ENCODE measurements at places on chromosomes 4 and X.

DNA sequence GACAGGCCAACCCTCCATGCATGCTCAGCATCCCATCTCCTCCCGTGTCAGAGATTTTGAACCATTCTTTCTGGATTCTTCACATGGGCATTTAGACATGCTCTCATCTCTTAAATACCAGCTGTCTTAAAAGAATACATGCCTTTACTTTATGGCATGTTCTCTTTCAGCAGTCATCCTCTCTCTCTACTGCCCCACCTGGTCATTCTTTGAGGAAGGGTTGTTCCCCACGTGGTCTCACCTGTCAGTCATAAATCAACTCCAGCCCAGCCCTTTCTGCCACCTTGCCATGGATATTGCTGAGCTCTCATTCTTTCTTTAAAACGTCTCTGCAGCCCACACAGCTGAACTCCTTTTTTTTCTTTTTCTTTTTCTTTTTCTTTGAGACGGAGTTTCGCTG, 111.3 kb downstream of the ARHGAP10 start:
- DNase-seq, result no peak

GRCh38 chr4:147057611-147058190, 112.0 kb upstream of the TTC29 start:
- no peak for DNase-seq

DNA sequence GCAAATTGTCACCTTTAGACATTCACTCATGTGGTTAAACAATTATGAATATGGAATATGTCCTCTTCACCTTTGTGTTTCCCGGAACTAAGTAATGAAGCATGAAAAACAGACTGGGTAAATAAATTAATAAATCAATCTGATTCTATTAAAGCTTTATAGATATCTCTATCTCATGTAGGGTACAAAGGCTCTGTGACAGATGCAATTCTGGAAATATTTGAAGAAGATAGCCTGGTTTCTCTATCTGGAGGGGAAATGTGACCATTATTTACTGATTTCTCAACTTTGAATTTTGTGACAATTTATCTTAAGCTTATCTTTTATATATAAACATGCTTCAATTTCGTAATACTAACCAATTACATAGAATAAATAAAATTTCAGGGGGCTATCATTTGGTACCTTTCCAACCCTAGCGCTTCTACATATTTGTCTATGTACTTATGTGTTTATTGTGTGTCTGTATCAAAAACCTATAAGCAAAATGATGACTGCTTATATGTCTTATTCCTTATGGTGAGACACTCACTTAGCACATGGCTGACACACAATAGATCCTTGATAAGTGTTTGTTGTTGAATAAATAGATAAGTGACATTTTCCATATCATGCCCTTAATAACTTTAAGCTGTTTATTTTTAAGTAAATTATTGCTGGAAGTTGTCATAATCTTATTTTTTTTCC, 9.9 kb downstream of the CTSO start:
- no peak for DNase-seq

GRCh38 chrX:28016823-28017222, 35.6 kb upstream of the DCAF8L1 start:
- DNase-seq, result no peak

GRCh38 chr4:187668526-187669082, 327.0 kb upstream of the ZFP42 start:
- no peak for DNase-seq

- no peak for DNase-seq
These were observed 1065.0 kb downstream of the NLGN4X start for GRCh38 chrX:5163663-5164062.

GRCh38 chr4:90127706-90128345, 632 bp downstream of the CCSER1 start:
- no peak for DNase-seq

DNA sequence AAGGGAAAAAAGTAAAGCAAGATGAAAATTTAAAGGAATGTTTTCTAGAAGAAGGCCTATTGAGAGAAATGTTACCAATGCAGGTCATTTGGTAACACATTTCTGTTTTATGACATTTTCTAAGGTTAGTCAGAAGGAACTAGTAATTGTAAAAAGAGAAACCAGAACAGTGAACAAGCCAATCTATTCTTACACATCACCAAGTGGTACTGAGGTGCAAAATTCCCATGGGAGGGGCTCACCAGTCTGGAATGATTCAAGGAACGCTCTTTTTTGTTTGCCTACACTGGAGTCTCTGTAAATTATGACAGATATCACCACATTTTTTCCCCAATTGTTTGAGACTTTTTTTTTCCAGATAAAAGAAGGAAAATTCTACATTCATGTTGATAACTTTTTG, 404.7 kb upstream of the CNKSR2 start:
- DNase-seq, result no peak

DNA sequence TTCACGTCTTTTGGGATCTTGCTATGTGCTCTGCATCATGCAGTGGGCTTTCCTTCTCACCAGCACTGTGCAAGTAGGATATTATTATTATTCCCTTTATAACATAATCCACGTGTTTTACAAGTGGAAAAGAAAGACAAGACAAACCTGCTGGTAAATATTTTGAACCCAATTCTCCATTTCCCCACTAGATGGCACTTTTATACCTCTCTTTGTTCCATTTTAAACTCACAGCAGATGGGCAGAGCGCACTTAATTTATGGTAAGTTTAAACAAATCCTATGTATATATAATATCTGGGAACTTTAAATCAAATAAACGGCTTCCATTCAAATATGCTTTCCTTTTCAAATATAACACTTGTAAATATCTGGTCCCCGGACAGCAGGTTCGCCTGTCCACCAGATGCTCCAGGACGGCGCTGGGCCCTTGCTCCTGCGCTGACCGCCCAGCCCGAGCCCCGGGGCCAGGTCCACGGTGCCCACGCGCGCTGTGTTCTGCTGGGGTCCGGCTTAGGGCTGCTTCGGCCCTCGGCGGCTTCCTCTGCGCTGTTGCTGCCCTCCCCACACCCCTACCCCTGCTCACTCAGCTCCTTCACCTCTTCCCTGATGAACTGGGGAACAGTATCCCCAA, 31.1 kb downstream of the F11 start:
- DNase-seq, result no peak

GRCh38 chr4:96637971-96638412, 798.1 kb downstream of the PDHA2 start:
- no peak for DNase-seq

DNA sequence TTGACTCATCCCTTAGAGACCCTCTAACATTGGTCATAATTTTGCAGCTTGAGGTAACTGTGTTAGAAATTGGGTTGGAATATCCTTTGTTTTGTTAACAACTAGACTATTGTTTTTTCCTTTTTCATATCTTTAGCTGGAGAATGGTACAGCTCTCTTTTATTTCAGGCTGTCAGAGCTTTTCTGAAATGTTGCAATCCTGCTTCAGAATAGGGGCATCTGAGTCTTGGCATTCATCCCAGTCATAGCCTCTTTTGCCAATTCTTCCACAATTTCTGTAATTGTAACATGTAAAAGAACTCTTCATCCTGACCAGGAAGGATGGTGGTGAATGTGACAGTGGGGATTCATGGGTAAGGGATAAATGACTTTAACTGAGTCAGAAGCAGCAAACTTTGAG, 128.7 kb downstream of the FHIP1A start:
- DNase-seq, result no peak

DNA sequence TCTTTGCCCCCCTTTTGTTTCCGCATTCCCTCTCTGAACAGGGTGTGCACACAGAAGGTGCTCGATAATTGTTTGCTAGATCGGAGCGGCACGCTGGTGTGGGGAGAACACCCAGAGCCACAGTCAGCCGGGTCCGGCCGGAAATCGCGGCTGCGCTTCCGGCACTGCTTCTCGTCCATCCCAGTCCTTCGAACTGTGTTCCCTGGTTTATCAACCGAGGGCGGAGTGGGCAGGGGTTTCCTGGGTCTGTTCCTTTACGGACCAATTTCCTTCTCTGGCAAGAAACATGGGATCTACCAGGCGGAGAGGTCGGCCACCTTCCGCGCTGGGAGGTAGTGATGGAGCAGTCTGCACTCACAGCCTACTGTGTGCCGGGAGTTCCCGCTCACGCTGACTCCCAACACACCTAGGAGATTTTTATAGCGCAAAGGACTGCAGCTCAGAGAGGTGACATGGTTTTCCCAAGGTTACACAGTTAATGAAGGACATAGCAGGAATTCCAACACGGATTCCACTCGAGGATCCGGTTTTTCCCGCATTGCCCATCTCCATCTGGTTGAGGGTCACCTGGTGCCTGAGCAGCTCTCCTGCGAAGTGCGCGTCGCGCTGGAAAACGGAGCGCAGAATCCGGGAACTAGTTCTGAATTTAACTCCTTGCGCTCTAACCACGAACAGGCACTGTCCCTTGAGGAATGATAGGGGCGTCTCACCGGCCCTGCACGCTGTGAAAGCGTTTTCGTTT, 6.8 kb downstream of the MSX1 start:
- no peak for DNase-seq

DNA sequence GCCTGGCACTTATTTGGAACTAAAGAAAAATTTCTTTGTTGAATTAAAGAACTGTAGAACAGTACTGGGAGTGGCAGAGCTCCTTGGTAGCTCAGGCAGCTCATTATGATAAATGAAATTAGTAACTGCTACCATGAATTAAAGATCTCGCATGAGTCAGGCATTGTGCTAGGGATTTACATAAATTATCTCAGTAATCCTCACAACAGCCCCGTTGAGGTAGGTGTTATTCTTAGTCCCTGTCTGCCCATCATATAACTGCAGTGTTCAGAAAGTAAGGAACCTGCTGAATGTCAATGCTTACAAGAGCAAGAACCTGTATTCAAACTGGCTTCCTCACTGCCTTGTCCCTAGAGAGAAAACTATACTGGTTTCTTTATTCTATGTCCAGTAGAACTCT, 108.3 kb downstream of the NLGN4X start:
- no peak for DNase-seq

DNA sequence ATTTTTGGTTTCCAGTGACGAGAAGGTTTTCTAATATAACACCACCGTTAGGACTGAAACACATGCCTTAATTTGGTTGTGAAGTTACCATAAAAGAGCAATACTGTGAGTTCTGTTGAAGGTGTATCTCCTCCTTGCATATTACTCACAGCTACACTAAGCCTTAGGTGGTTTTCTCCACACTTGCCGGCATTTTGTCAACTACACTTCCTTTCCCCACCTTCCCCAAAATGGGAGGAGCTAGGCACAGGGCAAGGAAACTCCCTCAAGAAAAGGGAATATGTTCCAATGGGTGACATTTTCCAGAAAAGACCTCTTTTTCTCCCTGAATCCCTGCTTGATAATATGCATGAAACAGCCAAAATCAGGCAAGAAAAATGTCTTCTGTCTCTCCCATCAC, 44.8 kb downstream of the RELL1 start:
- no peak for DNase-seq

- no peak for DNase-seq
These were observed 158.7 kb upstream of the RBPJ start for GRCh38 chr4:26162101-26162500.

- DNase-seq, result no peak
These were observed 190.3 kb upstream of the GATB start for GRCh38 chr4:151950993-151951670.

- DNase-seq, result peak; percentile 68
These were observed 343.7 kb downstream of the MID1IP1 start for GRCh38 chrX:39144956-39145355.

GRCh38 chr4:10640561-10641201, 43.9 kb downstream of the CLNK start:
- DNase-seq, result peak; percentile 44

DNA sequence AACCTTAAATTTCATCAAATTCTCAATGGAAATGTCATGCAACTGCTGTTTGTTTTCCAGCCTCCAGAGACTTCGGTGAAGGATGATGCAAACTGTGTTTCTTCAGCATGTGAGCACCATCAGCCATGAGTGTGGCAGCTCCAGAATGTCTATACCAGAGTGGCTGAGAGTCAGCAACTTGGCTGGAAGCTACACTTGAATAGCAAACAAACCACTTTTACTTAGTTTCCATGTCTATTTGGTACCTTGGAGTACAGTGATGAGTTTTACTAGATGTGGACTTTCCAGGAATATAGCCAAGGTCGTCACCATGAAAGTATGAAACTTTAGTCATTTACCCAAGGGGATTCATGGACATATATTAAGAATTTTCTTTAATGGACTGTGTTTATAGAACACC, 4.3 kb upstream of the IL21 start:
- DNase-seq, result no peak

DNA sequence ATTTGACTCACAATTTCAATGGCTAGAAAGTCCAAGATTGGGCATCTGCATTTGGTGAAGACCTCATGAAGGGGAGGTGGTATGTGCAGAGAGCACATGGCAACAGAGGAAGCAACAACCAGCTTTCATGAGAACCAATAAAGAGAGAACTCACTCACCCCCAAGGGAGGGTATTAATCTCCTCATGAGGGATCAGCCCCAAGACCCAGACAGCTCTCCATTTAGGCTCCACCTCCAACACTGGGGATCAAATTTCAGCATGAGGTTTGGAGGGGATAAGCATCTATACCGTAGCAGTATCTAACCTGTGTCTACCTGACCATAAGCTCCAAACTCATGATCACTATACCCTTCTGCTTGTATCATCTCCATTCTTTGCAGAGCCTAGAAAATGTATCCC, 9.3 kb upstream of the TBC1D19 start:
- no peak for DNase-seq

All from CD4-positive, alpha-beta T cell treated with Interleukin-15 for 1 hour (primary cell).